ENCODE measurements at places on chromosomes 3 and 15.
A peak's percentile ranks its signal among the peaks of the same experiment; 100 is the strongest.

GRCh38 chr3:123929325-123929724 is 31.7 kb downstream of the CCDC14 start:
- DNase-seq: no peak

- no peak for DNase-seq
Observed at GRCh38 chr3:5613599-5613998, 426.1 kb downstream of the EDEM1 start.

GRCh38 chr3:148990236-148990635 is 1.1 kb upstream of the GYG1 start:
- DNase-seq: no peak

GRCh38 chr15:99123713-99124451 is 19.0 kb downstream of the SYNM start:
- DNase-seq: peak; percentile 88

DNA sequence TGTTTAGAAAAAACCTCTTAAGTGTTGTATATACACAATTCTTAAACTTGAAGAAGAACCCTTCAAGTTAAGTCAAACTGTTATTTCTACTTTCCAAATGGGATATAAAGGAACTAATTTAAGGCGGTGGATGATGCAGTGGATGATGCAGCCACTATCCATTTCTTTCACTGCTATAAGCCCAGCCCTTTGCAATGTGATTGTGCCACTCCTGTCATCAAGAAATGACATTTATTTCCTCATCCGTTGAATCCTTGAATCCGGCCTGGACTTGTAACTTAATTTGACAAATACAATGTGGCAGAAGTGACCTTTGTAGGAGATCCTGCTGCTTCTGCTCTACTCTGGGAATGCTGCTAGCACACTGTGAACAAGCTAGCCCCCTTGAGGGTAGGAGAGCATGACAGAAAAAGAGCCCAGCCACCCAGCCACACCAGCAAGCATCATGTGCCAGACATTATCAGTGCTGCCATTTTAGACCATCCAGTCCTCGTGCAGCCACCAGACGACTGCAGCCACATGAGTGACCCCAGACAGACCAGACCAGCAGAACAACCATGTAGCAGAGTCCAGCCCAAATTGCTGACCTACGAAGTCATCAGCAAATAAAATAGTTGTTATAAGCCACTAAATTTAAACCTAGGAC is 47.4 kb downstream of the UACA start:
- no peak for DNase-seq

DNA sequence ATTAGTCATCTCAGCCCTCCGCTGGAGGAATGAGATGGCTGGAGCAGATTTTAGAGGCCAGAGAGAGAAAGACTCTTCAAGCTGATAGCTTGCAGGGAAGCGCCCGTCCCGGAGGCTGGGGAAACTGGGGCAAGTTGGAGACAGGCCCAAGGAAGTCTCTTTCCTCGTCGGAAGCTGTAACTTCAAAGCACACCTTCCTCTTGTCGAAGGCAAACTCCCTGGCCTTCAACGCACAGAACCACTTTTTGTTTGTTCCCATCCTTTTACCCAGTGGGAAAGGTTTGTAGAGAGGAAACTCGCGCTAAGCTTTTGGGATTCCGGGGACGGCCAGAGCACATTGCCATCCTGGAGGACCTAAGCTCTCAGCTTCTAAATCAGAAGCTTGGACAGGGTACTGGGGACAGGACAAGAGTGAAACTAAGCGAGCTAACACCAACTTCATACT is 900 bp upstream of the EOMES start:
- DNase-seq: no peak

DNA sequence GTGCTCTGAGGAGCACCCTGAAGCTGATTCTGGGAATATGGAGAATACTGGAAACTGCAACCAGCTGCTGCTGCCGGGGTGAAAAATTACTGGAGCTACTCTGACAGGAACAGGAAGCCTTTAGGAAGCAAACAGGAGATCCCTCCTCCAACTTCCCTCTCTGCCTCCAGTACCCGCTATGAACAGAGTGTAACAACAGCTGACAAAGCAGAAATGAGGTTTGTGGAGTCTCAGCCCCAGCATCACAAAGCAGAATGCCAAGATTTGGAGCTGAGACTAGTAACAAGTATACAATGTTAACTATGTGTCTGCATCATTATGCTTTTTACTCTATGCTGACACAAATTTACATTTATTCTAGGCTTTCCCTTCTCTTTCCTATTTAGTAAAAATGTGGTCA is 22.7 kb upstream of the PIAS1 start:
- DNase-seq: no peak

DNA sequence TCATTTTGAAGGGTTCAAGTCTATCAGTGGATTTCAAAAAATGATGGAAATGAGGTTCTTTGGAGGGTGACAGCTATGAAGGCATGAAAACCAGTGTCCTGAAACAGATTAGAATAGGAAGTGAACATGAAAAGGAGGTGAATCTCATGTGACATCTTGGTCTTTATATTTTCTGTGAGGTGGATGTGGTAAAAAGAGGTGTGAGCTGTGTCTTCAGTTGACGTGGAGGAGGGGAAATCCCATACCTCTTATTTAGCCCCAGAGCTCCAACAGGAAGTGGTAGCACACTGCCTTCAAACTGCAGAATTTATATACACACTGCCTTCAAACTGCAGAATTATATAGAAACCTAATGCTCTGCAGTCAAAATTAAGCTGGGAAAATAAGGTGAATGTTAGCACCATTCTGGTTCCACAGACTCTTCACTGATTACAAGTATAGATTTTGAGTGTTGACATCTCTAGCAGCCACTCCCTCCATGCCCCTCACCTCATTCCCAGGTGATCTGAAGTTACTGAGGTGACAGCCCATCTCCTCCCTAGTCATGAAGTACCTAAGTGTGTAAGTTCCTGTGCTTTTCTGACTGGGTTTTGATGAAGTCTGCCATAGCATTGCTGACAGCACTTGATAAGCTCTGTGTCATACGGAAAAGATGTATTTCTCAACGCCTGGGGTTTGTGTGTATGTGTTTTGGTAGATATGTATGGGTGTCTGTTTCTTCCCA is 2.7 kb downstream of the RAB8B start:
- no peak for DNase-seq

- peak; percentile 13 for DNase-seq
Observed at GRCh38 chr3:37338500-37338899, 164.1 kb upstream of the LRRFIP2 start.

DNA sequence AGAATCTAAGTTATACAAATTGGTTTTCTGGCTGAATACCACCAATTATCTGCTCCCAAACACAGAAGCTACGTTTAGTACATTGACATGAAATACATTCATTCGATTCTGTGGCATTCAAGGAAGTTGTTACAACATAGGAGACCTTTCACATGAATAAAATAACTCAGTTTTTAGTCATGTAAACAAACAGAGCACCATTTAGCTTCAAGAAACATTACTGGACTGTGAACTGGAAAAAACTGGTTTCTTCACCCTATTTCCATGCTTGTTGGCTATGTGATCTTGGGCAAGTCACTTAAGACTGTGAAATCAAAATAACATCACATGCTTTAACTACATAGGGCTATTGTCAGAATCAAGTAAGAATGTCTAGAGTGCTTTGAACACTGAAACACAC is 46.2 kb downstream of the NRG4 start:
- peak; percentile 16 for DNase-seq

DNA sequence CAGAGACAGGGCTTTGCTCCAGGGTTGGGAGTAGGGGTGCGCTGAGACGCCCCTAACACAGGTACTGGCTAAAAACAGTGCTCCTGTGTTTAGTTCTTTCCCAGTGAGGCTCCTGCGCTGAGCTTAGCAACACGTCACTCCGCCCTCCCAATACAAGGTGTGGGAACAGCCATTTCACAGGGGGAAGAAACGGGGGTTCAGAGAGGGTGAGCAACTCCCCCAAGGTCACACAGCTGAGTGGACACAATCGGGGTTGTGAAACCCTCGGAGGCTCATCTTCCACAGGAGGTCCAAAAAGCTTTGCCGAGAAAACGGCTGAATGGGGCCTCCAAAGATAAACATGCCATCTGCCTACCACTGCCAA is 628 bp downstream of the PRRT3 start:
- DNase-seq: no peak

DNA sequence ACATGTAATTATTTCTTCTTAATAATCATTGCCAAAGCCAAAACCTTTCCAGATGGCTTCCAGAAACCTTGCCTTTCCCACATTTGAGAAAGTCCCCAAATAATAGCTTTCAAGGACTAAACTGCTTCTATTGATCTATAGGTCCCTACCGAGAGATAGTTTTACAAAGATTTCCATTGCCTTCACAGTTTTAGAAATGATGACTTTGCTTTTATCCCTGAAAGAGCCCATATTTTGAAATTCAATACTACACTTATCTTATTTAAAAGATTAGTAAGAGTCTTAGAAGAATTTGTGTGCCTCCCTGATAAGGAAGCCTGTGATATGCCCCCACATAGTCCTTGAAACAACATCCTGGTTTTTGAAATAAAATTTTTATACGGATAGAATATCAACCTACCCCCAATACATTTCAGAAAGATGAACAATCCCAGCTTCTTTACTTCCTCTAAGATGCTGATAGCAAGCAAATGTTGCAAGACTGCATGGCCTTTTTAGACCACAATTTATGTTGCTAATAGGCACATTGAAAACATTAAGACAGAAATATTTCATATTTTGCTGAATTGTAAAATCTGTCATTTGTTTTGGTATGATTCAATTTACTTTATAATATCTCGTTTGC is 146.3 kb downstream of the TMCO5A start:
- no peak for DNase-seq

DNA sequence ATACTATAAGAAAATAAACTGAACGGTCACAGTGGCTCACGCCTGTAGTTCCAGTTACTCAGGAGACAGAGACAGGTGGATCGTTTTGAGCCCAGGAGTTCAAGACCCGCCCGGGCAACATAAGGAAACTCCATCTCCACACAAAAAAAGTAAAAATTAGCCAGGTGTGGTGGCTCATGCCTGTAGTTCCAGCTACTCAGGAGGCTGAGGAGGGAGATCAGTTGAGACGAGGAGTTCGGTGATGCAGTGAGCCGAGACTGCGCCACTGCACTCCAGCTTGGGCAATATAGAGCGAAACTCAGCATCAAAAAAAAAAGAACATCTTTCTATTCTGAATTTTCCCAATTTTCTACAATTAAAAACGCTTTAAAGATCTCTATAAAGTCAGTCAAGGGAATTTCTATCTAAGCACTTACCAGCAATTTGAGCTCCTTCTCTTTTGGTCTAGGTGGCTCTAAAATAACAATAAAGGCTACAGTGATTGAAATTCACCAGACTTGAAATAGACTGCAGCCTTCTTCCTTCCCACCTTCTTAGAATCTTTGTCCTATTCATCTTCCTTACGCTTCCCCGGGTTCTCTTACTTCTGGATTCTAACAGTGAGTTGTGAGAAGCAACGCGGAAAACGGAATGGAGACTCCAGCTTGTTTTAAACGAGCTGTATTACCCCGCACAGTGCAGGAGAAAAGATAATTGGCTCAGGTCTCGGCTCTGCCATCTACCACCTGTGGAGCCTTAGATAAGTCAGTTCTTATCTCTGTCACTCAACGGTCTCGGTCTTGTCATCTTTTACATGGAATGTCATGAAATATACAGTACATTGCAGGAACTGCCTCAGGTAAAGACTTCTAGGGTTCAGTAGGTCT is 812 bp upstream of the SEC62 start:
- DNase-seq: no peak

GRCh38 chr3:72120806-72121778 is 336.1 kb upstream of the PROK2 start:
- no peak for DNase-seq

GRCh38 chr15:28876131-28876844 is 9.5 kb upstream of the APBA2 start:
- no peak for DNase-seq

DNA sequence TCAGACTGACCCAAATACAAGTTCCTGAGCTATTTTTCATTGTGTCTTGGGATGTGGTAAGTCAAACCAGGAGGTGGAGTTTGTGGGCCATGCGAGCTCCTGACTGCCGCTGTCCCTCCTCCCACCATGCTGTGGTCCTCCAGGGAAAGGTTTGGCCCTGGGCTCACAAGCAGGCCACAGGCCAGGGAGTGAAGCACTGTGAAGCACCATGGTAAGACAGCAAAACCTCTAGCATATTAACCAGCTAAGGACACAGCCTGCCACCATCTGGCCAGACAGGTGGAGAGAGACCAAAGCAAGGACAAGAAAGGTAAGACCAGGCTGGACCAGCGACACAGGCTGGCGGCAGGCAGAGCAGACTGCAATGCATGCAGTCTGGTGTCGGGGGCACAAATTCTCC is 15.3 kb downstream of the RAB43 start:
- no peak for DNase-seq

DNA sequence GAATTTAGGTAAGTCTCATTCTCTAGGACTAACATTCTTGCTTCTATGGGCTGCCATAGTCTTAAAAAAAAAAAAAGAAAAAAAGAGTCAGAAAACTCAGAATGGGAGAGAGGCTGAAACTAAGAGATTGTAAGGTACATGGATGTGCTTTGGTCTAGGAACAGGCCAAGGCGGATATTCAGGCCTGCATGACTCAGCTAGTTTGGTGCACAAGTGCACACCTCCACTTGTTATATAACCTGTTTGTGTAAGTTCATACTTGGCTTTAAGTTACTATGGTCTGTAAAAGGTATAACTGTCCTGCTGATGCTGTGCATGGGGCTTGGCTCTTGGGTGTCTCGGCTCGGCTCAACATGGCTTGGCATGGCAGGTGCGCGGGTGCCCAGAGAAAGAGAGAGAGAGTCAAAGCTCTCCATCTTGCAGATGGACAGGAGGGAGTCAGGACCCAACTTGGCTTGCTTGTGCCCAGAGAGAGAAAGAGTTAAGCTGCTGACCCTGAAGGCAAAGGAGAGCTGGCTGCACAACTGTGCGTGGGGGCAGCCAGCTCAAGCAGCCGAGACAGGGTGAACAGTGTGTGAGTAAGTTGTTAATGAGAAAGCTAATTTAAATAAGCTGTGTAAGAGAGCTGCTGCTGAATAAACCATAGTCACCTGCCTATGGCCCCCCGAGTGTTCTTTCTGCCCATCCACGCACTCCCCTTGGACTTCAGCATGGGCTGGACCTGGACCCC is 31.4 kb upstream of the CHRNB4 start:
- DNase-seq: no peak

- DNase-seq: no peak
Observed at GRCh38 chr3:178223876-178224275, 312.4 kb upstream of the KCNMB2 start.
